ENCODE measurements at places on chromosomes 12 and 14.

GRCh38 chr12:45290216-45290605 lies 74.3 kb downstream of the ANO6 start:
- DNase-seq: no peak

DNA sequence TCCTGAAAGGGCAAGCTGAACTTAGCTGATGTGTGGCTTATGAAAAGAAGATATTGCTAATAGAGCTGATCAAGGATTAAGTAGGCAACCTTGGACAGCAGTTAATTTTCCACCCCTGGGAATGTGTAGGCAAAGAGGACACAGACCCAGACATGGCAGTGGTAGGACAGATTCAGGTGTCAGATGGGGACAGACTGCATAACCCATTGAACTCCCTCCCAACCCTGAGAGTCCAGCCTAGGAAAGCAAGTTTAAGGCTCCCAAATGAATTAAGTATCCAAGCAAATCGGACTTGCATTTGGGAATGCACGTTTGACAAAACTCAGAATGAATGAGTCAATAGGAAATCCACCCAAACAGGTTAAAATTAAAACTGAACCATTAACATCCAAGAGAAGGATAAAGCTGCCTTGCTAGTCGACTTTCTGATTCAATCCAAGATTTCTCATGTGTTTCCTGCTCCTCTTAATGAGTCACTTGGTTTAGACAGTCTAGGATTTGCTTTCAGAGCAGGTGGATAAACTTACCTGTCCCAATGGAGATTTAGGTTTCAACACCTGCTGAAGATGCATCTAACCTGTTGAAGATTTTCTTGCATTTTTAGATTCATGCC lies 385.4 kb downstream of the CCDC91 start:
- no peak for DNase-seq

DNA sequence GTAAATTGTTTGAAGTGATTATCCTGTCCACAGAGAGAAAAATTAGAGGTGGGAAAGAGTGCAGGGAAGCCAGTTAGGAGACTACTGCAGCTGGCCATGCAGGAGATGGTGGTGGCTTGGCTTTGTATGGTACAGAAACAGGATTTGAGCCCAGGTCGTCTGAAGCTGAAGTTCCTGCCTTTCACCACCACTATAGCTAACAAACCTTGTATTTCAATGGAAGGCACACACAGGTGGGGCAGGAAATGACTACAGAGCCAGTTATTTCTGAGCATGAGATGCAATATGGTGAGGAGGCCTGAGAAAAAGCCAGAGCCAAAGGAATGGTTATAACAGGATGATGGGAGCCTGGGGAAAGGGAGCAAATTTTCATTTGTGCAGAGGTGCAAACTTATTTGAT lies 103.9 kb downstream of the BTG1 start:
- DNase-seq: no peak

DNA sequence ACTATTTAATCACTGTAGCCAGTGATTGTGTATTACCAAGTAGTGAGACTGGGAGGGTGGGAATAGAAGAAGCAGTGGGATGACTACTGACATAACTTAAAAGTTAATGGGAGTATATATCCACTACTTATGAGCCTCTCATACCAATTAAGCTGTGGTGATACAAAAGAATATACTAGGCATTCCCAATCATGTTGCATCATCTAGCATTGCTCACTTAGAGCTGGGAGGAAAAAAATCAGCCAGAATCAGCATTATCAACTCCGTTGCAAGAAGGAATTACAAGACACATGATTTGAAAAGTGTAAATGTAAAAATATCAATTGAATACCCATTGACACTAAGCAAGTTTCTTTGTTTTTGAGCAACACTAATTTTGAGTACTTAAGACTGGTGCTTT lies 745 bp upstream of the PPP1R36 start:
- DNase-seq: no peak

- no peak for DNase-seq
These were observed 11.0 kb downstream of the ASB2 start for GRCh38 chr14:93965287-93965821.

Data from WERI-Rb-1 (cell line).